Activated naive CD4-positive, alpha-beta T cell treated with Interleukin-2 at 50 U/mL for 16 hours (primary cell): ENCODE measurements at places on chromosomes 3 and 15.

GRCh38 chr3:23836536-23837230, 30.9 kb downstream of the UBE2E1 start:
- DNase-seq: no peak

- DNase-seq: peak; percentile 62
Observed at GRCh38 chr3:52983336-52983807, 62.5 kb downstream of the SFMBT1 start.

DNA sequence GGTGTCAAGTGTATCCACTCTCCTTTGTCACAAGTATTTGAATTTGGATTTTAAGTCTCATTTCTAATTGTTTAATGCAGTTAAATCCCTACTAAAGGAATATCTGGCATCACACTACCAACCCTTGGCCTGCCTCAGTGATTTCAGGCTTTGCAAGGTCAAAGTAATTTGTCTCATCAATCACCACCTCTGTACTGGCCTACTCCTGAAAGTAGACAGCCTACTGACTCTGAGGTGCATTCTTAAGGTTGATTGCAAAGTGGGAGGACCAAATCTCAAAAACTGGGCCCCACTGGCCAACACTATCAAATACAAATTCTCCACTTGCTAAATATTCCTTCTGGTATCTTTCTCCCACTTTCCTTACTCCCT, 851 bp upstream of the TEX55 start:
- DNase-seq: no peak

DNA sequence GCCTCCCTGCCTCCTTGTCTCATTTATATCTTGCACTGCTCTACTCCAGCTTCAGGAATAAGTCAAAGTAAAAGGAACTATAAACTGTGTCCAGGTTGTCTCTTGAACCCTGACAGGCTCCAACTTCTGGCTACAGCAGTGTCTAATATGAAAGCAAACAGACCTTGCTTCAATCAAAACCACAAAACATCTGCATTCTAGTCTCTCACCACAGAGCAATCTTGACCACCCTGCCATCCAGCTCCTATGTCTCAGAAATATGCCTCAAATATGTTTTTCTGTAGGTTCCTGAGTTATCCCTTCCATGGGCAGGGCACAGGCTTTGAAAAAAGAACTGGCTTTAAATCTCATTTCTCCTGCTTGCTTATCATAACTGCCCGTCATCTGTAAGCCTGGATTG, 13.0 kb upstream of the RAMAC start:
- no peak for DNase-seq

DNA sequence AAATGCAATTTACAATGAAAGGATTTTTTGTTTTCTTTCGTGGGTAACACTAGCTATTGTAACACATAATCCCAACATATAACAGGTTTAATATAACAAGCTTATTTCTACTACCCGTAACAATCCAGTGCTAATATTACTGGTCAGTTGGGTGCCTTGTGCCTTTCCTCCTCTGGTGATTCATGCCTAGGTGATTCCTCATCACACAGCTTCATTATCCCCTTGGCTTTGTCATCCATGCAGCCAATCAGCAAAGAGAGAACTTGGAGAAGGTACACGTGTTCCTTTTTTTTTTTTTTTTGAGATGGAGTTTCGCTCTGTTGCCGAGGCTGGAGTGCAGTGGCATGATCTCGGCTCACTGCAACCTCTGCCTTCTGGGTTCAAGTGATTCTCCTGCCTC, 30.7 kb downstream of the CHST14 start:
- DNase-seq: no peak

GRCh38 chr3:63497641-63498040, 154.8 kb upstream of the SNTN start:
- no peak for DNase-seq

- no peak for DNase-seq
Observed at GRCh38 chr3:79362571-79363270, 405.1 kb downstream of the ROBO1 start.

DNA sequence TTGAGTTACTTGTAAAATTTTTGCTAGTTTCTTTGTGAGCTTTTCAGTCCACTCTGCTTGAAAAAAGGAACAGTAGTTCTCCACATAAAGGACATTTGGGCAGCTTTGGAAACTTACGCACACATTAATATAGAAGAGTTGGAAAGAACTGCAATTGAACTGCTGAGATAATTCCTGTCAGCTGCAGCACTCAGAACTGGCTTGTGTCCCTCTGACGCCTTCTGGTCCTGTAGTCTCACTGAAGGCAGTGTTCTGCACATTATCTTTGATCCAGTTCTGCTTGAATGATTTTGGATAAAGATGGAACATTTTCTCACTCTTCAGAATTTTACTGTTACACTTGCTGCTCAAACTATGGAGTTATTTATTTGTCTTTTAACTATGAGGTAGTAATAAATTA, 901.9 kb downstream of the OTOL1 start:
- no peak for DNase-seq

- DNase-seq: no peak
Observed at GRCh38 chr3:115627180-115628074, 4.1 kb downstream of the GAP43 start.

GRCh38 chr15:81562986-81563385, 189.0 kb upstream of the TMC3 start:
- DNase-seq: no peak

- DNase-seq: peak; percentile 84
Observed at GRCh38 chr3:187739561-187740332, 5.5 kb downstream of the BCL6 start.

DNA sequence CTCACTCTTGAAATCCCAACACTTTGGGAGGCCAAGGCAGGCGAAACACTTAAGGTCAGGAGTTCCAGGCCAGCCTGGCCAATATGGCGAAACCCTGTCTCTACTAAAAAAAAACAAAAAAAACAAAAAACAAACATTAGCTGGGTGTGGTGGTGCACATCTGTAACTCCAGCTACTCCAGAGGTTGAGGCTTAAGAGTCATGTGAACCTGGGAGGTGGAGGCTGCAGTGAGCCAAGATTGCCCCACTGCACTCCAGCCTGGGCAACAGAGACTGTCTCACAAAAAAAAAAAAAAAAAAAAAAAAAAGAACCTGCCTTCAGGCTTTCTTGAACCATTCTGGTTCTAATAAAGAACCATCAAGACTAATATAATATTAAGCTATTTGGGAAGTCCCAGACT, 16.5 kb downstream of the ARPP19 start:
- no peak for DNase-seq

- no peak for DNase-seq
Observed at GRCh38 chr3:37803726-37804469, 57.8 kb upstream of the CTDSPL start.

GRCh38 chr15:72971766-72972165, 80.5 kb upstream of the NEO1 start:
- no peak for DNase-seq

- DNase-seq: no peak
Observed at GRCh38 chr15:98025237-98025636, 64.7 kb downstream of the ARRDC4 start.

GRCh38 chr15:74768771-74769342, 13.0 kb upstream of the CSK start:
- DNase-seq: peak; percentile 68

DNA sequence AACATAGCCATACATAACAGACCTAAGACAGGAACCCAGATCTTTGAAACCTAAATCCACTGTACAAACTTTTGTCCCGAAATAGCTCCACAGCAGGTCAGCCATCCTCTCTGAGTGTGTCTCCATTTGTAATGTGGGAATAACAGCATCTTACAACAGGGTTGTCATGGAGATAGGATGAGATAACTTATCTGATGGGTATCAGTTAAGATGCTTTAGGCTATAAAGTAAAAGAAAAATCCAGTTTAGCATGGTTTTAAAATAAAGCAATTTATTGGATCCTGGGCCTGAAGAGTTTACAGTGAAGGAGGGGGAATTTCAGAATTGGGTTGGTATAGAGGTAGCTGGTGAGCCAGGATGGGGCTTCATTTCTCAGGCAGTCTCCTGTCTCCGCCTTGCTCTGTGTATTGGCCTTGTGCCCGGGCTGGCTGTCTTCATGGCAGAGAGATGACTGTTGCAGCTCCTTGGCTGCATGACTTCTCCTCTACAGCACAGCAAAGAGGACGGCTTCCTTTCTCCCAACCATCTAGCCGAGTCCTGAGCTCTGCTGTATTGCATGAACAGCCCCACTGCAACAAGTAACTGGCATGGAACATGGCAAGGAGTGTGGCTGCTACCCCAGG, 131.9 kb upstream of the PROK2 start:
- no peak for DNase-seq

DNA sequence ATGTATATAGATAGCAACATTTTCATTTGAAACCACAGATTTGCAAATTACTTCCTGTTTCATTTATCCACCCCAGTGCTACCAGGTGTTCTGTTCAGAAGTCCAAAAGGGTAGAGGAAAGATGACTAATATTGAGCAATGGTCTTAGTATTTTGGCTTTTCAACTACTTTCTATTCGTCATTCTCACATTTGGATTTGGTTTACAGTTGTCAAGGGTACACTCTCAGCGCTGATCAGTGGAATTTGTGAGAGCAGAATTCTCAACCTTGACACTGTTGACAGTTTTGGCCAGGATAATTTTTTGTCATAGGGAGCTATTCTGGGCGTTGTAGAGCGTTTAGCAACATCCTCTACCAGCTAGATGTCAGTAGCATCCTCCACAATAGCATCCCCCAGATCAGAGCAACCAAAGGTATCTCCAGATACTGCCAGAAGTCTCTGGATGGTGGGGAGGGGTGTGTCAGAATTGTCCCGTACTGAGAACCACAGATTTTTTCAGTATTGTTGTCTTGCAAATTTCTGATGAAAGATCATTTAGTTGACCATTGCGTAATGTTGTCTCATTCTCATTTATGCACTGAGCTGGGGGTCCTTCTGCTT, 4.2 kb downstream of the HMCES start:
- no peak for DNase-seq

DNA sequence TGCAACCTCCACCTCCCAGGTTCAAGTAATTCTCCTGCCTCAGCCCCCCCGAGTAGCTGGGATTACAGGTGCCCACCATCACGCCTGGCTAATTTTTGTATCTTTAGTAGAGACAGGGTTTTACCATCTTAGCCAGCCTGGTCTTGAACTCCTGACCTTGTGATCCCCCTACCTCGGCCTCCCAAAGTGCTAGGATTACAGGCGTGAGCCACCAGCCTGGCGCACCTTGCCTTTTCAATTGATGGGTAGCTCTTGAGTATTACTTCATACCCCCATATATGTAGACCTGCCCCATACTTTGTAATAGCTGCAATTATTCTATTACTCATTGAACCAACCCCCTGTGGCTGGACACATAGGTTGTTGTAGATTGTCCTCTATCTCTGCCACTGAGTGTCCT, 101.3 kb downstream of the LRRK1 start:
- no peak for DNase-seq

- no peak for DNase-seq
Observed at GRCh38 chr15:77187751-77188464, 117.0 kb upstream of the TSPAN3 start.

DNA sequence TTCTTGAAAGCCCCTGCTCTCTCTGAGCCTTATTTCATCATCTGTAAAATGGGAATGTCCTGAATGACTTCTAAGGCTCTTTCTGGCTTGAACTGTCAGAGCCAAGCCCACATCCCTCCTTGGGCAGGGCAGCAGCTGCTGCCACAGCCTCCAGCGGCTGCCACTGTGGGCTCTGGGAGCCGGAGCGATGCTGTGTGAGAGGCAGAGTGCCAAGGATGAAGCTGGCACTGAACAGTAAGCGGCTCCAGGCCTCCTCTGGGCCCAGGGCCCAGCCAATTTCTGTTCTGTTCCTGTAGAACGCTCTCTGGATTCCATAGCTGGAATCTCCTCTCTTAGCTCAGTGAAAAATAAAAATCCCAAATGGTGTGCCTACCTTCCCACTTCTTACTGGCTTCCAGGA, 4.4 kb downstream of the CPLX3 start:
- DNase-seq: no peak

GRCh38 chr3:113008117-113008516, 17.3 kb downstream of the GTPBP8 start:
- DNase-seq: no peak

DNA sequence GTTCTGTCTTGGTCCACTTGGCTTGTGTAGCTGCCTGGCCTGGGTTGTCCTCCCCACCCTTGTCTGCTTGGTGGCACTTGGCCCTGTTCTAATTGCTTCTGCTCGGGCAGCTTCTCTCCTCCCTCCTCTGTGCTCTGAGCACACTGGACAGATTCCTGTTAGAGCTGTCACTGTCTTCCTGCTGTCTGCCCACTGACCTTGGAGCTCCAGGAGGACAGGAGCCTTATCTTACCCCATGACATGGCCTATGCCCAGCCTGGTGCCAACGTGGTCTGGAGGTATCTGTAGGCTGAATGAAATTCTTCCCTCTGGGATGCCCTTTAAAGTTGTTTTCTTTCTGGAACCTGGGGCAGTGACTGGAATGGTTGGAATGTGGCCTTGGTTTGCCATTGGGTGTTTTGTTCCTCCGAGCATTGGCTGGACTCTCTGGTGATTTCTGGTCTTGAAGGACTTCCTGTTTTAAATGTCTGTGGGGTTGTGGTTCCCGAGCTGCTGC, 94.1 kb downstream of the FAM43A start:
- no peak for DNase-seq
